ENCODE measurements at places on chromosomes 3 and 15.

- no peak for DNase-seq
Observed at GRCh38 chr15:31485911-31486461, 159.4 kb downstream of the KLF13 start.

DNA sequence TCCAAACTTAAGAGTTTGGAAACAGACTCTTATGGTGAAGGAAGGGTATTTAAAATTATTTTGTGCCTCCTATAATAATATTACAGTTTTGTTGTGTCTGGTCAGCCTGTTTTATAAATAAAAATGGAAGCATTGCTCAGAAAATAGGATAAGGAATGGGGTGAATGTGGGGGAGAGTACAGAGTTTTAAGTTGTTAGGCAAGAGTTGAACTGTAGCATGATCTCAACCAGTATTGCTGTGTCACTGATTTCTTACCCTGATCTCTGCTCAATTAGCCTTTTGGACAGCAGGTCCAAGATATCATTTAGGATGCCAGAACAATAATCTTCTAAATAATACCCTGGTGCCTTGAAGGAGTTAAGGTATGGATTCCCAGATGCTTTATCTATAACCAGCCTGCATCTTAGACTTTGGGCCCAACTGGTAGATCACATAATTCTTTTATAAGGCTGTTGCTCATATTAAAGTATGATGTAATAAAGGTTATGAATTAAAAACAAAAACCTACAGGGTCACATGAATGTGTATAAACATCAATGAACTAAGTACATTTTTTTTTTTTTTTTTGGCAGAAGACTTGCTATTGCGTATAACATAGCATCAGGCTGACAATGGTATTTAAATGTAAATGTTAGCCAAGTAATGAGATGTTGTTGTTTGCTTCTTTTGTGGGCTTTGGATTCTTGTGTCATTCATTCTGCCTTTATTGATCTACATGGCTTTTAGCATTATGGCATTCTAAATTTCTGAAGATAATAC, 70.0 kb downstream of the MITF start:
- DNase-seq = no peak

DNA sequence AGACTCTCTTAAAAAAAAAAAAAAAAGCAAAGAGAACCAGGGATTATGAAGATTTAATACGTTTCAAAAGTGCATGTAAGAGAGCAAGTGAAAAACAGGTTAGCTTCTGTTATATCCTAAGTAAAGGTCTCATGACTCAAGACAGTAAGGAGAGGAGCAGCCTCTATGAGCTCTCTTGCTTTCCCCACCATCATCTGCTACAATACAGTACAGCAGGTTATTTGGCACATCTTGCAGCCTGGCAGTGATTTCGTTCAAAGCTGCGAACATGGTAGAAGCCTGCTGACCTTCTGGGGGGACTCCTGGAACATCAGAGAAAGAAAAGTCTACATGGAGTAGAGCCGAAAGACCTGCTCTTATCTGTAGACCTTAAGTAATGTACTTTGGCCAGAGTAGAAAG, 129.2 kb upstream of the PLXND1 start:
- DNase-seq = no peak

GRCh38 chr3:157160658-157161424, 894 bp upstream of the CCNL1 start:
- peak; percentile 62 for DNase-seq

- no peak for DNase-seq
Observed at GRCh38 chr15:78225783-78226541, 8.4 kb downstream of the ACSBG1 start.

- DNase-seq = no peak
Observed at GRCh38 chr15:97902140-97902780, 58.2 kb upstream of the ARRDC4 start.

GRCh38 chr3:160099834-160100233, 111.2 kb downstream of the IL12A start:
- DNase-seq = no peak

GRCh38 chr3:194072691-194073279, 63.2 kb upstream of the HES1 start:
- DNase-seq = no peak

DNA sequence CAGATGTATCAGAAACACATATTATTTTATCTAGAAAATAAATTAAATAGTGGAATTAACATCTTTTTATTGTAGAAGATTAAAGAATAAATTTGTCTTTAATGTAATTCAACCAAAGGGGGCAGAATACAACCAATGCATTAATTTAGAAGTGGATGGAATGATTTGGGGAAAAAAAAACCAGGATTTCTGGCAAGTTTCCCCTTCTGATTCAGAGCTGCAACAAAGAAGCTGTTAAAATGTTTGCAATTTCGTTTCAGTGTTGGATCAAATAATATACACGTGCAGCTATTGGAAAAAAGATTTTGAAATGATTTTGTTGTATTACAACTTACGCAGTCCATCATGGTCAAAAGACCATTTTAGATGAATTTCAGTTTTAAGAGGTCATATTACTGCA, 71.6 kb upstream of the ZNF280D start:
- no peak for DNase-seq

- DNase-seq = no peak
Observed at GRCh38 chr3:105334138-105334882, 32.4 kb upstream of the ALCAM start.

DNA sequence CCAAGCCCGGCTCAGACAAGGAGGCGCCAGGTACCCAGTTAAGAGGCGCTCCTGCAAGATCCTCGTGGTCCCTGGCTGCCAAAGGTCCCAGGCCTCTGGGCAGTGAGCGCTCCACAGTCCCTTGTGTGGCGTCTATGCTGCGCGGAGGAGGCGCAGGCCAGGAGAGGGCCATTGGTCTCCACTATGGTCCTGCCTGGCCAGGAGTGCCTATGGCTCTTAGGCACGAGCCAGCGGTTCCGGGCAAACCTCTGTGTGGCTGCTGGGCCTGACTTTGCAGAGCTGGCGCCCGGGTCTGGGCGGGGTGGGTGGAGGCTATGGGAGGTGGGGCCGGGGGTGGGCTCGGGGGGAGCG, 660 bp upstream of the ADAMTSL3 start:
- DNase-seq = no peak

GRCh38 chr3:44511238-44511566, 33.7 kb upstream of the ZNF445 start:
- DNase-seq = no peak

- DNase-seq = no peak
Observed at GRCh38 chr3:115648559-115648958, 25.2 kb downstream of the GAP43 start.

DNA sequence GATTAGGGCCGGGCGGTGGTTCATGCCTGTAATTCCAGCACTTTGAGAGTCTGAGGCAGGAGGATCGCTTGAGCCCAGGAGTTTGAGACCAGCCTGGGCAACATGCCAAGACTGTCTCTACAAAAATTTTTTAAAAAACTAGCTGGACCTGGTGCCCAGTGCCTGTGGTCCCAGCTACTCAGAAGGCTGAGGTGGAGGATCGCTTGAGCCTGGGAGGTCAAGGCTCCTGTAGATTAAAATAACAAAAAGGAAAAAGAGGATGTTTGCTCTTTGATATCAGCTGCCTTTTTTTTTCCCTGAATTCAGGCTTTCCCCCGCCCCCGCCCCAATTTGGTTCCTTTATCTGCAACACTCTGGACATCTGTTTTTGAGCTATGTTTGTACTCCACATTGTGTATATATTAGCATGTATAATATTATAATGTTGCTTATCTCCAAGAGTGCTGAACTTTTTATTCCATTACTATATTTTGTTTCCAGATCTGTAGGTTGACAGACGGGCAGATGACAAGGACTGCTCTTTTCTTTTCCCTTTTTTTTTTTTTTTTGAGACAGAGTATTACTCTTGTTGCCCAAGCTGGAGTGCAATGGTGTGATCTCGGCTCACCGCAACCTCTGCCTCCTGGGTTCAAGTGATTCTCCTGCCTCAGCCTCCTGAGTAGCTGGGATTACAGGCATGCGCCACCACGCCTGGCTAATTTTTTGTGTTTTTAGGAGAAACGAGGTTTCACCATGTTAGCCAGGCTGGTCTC, 4.6 kb downstream of the SNAP23 start:
- DNase-seq = no peak

DNA sequence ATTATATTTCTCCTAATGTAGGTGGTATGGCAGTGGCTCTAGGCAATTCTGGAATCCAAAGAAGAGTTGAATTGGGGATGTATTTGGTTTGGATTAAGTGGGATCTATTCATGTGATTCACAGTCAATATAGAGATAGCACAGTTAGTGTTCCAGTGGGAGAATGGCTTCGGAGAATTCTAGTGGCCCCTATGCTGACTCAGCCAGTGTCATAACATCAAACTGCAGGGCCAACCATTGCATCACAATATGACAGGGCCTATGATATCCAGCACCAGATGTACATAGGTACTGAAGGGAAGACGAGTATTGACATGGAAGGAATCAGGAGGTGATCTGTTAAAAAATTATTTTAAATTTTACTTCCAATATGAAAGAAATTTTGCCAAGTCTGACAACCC, 302.8 kb upstream of the UBE2E2 start:
- no peak for DNase-seq

DNA sequence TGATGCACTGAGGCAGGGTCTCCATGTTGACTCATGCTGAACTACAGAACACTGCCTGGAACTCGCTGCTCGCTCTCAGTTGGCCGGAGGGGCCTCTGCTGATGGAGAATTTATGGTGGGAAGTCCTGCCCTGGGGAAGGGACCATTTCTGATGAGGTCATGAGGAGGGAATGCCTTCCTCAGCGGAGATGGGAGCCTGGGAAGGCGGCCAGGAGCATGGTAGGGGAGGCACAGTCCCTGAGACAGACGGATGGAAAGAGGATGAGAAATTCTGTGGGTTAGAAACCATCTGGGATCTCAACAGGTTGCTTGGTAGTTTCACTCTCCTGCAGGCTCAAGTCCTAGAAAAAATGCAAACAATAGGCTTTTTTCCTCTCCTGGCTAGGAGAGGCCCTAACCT, 56.8 kb upstream of the TPM1 start:
- no peak for DNase-seq

DNA sequence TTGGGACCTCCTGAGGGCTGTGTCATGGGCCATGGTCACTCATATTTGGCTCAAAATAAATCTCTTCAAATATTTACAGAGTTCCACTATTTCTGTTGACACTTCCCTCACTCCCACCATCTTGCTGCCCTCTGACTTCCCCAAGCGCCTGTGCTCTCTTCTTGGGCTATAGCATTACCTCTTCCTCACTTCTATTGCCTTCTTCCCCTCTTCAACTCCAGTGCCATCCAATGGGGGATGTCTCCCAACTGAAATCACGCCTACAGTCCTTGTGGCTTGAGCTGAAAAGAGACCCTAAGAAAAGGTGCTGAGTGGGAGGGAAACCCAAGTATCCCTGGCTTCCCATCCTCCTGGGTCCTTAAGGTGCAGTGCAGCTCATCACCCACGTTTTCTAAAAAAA, 21.8 kb downstream of the UMPS start:
- DNase-seq = no peak

GRCh38 chr15:68699124-68699880, 120.5 kb downstream of the CORO2B start:
- DNase-seq = no peak

DNA sequence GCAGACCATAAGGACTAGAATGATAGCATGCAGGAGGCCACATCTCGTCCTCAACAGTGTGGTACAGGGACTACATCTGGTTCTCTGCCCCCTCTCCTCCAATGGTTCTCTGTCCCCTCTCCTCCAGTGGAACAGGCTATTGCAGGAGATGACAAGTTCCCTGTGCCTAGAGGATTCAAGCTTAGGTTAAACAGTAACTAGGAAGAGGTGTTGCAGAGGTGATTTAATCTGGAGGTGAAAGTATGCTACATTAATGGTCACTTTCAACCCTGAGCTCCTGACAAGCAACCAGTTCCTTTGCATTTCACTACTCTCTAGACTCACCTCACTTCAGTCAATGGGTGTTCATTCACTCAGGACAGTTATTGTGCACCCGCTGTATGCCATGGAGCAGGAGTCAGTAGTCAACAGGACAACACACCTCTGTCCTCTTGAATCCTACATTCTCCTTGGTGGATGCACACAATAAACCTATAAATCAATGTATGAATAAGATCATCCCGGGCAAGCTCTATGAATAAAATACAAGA, 16.0 kb downstream of the SPATA12 start:
- DNase-seq = no peak

DNA sequence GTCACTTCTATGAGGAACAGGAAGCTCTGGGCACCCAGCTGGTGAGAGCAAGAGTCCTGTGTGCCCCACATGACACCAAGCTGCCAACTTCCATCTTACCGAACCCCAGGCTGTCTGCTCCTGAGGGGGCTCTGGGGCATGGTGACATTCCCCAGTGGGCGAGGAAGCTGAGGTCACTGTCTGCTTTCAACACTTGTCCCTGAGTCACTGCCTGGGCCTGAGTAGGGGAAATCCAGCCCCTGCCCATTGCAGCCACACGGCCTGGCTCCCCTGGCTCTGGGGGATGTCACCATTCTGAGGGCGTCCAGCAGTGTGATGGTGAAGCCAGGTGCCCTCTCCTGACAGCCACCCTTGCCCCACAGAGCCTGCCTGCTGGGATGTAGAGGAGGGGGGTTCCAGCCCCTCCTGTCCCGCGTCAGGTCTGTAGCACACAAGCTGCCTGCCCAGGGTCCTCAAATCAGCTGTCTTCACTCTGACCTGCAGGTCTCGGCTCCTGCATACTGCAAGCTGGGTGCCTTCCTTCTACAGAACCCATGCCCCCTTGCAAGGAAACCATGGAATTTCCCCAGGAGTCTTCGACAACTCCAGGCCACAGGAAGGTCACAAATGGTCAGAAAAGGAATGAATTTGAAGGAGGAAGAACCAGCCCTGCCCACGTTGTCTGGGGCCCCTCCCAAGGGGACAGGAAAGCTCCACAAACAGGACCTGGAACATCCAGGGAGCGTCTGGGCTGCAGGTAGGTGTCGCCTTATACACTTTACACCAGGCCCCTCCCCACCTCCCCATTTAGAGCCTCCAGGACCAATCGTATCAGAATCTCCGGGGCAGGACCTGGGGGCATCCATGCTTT, 69.9 kb upstream of the GATM start:
- no peak for DNase-seq

GRCh38 chr3:16789344-16790120, 95.2 kb upstream of the PLCL2 start:
- DNase-seq = no peak

DNA sequence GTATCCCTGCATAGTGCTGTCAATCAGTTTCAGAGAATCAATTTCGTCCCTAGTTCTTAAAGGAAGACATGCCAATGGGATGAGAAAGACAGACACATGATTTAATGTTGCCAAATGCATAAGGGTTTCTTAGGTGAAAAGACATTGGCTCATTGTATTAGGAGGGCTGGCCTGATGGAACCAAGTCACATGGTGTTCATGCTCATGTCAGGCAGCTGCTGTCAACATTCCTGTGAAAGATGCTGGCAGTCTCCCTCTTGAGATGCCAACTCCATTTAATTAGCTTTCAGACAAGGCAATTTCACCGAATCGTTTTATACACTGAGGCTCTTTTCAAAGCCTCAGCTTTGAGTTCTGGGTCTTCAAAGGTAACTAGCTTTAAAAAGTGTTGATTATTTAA, 16.1 kb upstream of the IL1RAP start:
- no peak for DNase-seq

GRCh38 chr3:21310891-21311290, 440.1 kb downstream of the ZNF385D start:
- no peak for DNase-seq

GRCh38 chr3:105731686-105732085, 137.1 kb downstream of the CBLB start:
- DNase-seq = no peak

GRCh38 chr3:173401369-173401768, 3.8 kb downstream of the NLGN1 start:
- DNase-seq = no peak

All from stimulated activated CD4-positive, alpha-beta T cell treated with anti-CD3 and anti-CD28 coated beads, TNF-alpha, amount 100 ng/mL, for 24 hours (primary cell).